ENCODE measurements at places on chromosomes 2 and 18.
A peak's percentile ranks its signal among the peaks of the same experiment; 100 is the strongest.

GRCh38 chr2:64859312-64860212 lies 129.6 kb upstream of the SLC1A4 start:
- H3K36me3 ChIP-seq: peaks cover 3% of the 10 kb centered on the region
- peaks cover 4% of the 10 kb centered on the region for H3K27me3 ChIP-seq
- no peak overlapping the region for H3K27ac ChIP-seq
- no peak for DNase-seq

GRCh38 chr2:127086990-127087790 lies 19.8 kb downstream of the BIN1 start:
- no peak overlapping the region for H3K4me3 ChIP-seq
- peaks cover 2% of the 10 kb centered on the region for H3K27me3 ChIP-seq

GRCh38 chr2:41087946-41088345 lies 636.1 kb upstream of the SLC8A1 start:
- no peak overlapping the region for H3K4me3 ChIP-seq
- no peak for DNase-seq
- no peaks in the 10 kb centered on the region for H3K36me3 ChIP-seq
- no peak overlapping the region for H3K27ac ChIP-seq
- H3K27me3 ChIP-seq: no peaks in the 10 kb centered on the region

DNA sequence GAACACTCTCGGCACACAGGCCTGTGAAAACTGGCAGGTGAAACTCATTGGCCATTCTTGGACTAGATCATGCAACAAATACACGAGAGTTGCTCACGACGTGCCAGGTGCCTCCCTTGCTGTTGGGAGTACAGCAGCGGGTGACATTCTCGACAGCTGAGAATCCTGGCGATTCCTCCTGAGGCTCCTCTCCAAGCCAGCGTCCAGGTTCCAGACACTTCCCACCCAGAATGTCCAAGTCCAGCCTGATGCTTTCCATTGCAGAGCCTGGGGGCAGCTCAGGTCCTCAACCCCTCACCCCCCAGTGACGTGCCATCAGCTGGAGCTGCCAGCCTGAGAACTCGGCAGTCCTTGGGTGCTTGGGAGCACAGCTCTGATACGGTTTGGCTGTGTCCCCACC lies 124.2 kb downstream of the PXDN start:
- DNase-seq: no peak
- no peak overlapping the region for H3K27ac ChIP-seq
- no peaks in the 10 kb centered on the region for H3K27me3 ChIP-seq
- no peak overlapping the region for H3K4me3 ChIP-seq

DNA sequence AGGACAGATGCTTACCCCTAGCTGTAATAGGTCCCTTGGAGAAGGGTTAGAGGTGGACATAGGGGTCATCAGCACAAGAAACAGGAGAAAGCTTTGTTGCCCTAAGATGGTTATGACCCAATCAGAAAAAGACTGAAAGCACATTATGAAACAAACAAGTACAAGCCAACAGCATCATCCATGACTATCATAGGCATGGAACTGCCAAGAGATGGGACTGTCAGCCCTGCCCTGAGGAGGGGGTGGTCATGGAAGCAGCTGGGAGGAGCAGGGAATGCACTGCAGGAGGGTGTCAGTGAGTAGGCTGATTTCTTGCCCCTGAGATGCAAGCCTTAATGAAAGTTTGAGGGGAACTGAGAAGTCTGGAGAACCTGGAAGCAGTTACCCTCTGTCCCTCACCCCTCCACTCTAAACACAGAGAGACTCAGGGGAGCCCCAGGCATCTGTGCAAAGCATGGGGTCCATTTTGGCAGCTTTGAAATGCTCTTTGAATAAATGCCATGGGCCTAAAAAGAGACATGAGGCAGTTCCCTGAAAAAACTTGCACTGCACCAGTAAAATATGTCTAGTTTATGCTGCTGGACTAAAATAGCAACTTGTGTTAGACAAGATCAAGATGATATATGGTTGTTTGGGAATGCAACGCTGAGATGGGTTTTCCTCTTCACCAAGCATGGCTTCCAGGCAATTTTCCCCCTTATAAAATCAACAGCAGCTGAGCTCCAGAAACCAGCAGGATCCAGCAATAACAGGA lies 122.7 kb upstream of the ZFP36L2 start:
- H3K27ac ChIP-seq: no peak overlapping the region
- H3K27me3 ChIP-seq: no peaks in the 10 kb centered on the region
- no peak for DNase-seq
- H3K4me1 ChIP-seq: no peaks in the 10 kb centered on the region
- H3K36me3 ChIP-seq: peaks cover 5% of the 10 kb centered on the region

- H3K4me3 ChIP-seq: no peak overlapping the region
- H3K36me3 ChIP-seq: peaks cover 46% of the 10 kb centered on the region
- no peaks in the 10 kb centered on the region for H3K27me3 ChIP-seq
- H3K27ac ChIP-seq: peak overlapping the region; percentile 11
- no peak for DNase-seq
Measured at GRCh38 chr2:159738509-159739390, 26.4 kb downstream of the MARCHF7 start.

- no peak for DNase-seq
- H3K4me1 ChIP-seq: no peaks in the 10 kb centered on the region
- H3K27me3 ChIP-seq: no peaks in the 10 kb centered on the region
- H3K4me3 ChIP-seq: no peak overlapping the region
- H3K36me3 ChIP-seq: no peaks in the 10 kb centered on the region
- H3K27ac ChIP-seq: no peak overlapping the region
Measured at GRCh38 chr18:11368020-11368419, 218.7 kb upstream of the PIEZO2 start.

GRCh38 chr2:203720915-203721672 lies 14.7 kb downstream of the CD28 start:
- H3K27me3 ChIP-seq: no peaks in the 10 kb centered on the region
- peaks cover 84% of the 10 kb centered on the region for H3K4me1 ChIP-seq
- no peak for DNase-seq
- peak overlapping the region; percentile 73 for H3K4me3 ChIP-seq
- peaks cover 57% of the 10 kb centered on the region for H3K36me3 ChIP-seq

GRCh38 chr2:111671426-111672150 lies 212.4 kb downstream of the ANAPC1 start:
- H3K4me3 ChIP-seq: no peak overlapping the region
- peaks cover 12% of the 10 kb centered on the region for H3K27me3 ChIP-seq
- peaks cover 26% of the 10 kb centered on the region for H3K4me1 ChIP-seq

DNA sequence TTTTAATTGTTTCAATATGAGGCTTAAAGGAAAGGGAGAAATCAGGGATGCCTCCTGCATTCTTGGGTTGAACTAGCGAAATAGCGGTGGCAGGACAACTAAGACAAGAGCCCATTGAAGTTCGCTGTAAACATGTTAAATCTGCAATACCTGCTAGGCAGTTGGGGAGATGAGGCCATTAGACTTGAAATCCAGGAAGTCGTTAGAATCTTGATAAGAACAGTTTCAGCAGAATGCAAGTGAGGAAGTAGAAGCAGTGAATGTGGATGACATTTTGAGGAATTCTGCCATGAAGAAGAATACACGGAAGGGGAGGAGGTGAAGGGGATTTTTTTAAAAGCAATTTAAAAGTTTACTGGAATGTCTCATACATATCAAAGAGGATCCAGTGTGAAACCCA lies 109.7 kb downstream of the LPIN1 start:
- no peak overlapping the region for H3K4me3 ChIP-seq
- H3K36me3 ChIP-seq: peaks cover 4% of the 10 kb centered on the region
- DNase-seq: no peak
- peaks cover 18% of the 10 kb centered on the region for H3K27me3 ChIP-seq
- no peaks in the 10 kb centered on the region for H3K4me1 ChIP-seq
- no peak overlapping the region for H3K27ac ChIP-seq

DNA sequence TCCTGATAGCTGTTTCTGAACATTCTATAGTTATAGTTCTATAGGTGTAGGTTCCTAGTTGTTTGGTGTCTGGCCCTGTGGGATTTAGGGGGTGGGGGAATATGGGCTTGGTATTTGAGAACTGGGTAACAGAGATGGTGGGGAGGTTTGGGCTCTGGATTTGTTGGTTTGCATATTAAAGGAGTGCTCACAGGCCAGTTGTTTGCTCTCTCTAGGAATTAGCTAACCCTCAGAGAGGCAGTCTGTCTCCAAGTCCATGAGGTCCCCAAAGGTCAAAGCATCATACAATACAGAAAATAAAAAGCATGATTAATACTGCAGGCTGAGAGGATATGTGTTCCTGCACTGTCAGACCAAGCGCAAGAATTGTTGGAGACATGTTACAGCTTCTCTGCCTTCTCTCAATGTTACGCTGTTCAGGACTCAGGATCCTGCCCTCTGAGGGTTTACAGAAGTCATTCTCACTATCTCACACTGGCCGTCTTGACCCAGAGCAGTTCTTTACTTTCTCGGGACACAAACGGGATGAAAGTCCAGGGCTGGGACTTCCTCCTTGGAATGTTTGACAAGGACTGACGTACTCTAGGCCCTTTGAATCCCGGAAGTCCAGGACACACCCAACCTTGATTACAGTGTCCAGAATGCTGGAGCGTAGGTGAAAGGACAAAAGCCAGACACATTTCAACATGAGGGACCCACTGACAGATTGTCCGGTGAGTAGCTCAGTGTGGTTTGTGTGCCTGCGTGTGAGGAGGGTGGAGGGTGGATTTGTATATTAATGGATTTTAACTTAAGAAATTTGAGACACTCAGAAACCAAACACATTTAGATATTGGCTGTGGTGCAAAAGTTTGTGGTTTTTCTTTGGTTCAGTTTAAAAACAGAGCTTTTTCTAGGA lies at the start of gene NOSTRIN:
Gene NOSTRIN (plus strand): TSS at position 677 of the 898 bp plus-strand sequence. CDS start 10 bp downstream, at position 687.
- DNase-seq: no peak
- H3K4me3 ChIP-seq: no peak within 1 kb of the TSS
- peaks cover 10% of the 10 kb centered on the region for H3K4me1 ChIP-seq

DNA sequence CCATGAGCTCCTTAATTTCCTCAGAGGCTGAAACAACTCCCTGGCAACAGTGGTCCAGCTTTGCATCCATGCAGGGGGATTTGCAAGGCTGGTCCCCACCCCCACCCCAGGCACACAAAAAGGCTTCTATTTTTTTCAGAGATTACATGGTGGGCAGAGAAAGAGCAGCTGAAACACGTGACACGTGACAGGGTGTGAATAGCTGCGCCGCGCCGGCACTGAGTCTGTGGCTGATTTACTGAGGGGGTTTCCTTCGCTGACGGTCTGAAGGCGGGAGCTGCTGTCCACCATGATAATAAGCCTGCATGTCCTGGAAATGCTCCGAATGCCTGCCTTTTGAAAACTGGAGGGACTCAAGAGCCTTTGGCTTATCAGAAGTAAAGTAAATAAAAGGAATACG lies 50.7 kb upstream of the APCDD1 start:
- H3K27ac ChIP-seq: no peak overlapping the region
- no peak overlapping the region for H3K4me3 ChIP-seq
- no peaks in the 10 kb centered on the region for H3K4me1 ChIP-seq
- no peaks in the 10 kb centered on the region for H3K36me3 ChIP-seq
- no peak for DNase-seq

GRCh38 chr18:35804377-35804776 lies 168.1 kb upstream of the RMP24 start:
- no peak overlapping the region for H3K27ac ChIP-seq
- H3K4me1 ChIP-seq: peaks cover 4% of the 10 kb centered on the region
- H3K36me3 ChIP-seq: no peaks in the 10 kb centered on the region

GRCh38 chr2:160293391-160294091 lies 93.5 kb upstream of the ITGB6 start:
- H3K4me1 ChIP-seq: peaks cover 64% of the 10 kb centered on the region
- peaks cover 52% of the 10 kb centered on the region for H3K36me3 ChIP-seq
- no peak overlapping the region for H3K27ac ChIP-seq
- H3K27me3 ChIP-seq: no peaks in the 10 kb centered on the region
- no peak overlapping the region for H3K4me3 ChIP-seq

Data from activated T-helper 1 cell treated with anti-CD3 and anti-CD28 coated beads, Interleukin-12 subunit alpha, Interleukin-12 subunit beta, Interleukin-2, Interleukin-4 antibody, amounts not matched to agents 30 ng/mL and 10 ng/mL and 1 ng/mL, durations not matched to agents 14 hours and 24 hours and 36 hours (primary cell).